Stimulated activated CD8-positive, alpha-beta memory T cell treated with anti-CD3 and anti-CD28 coated beads, Interleukin-15, amount 100 ng/mL, for 24 hours (primary cell): ENCODE measurements at places on chromosomes 1 and 21.

GRCh38 chr1:153866045-153866850 lies 56.5 kb downstream of the GATAD2B start:
- DNase-seq = no peak

GRCh38 chr1:21930629-21931170 lies 6.4 kb downstream of the HSPG2 start:
- DNase-seq = no peak

- no peak for DNase-seq
These were observed 145.3 kb upstream of the RRP15 start for GRCh38 chr1:218139761-218140160.

- no peak for DNase-seq
These were observed 14.0 kb downstream of the SLC37A1 start for GRCh38 chr21:42527489-42528158.

DNA sequence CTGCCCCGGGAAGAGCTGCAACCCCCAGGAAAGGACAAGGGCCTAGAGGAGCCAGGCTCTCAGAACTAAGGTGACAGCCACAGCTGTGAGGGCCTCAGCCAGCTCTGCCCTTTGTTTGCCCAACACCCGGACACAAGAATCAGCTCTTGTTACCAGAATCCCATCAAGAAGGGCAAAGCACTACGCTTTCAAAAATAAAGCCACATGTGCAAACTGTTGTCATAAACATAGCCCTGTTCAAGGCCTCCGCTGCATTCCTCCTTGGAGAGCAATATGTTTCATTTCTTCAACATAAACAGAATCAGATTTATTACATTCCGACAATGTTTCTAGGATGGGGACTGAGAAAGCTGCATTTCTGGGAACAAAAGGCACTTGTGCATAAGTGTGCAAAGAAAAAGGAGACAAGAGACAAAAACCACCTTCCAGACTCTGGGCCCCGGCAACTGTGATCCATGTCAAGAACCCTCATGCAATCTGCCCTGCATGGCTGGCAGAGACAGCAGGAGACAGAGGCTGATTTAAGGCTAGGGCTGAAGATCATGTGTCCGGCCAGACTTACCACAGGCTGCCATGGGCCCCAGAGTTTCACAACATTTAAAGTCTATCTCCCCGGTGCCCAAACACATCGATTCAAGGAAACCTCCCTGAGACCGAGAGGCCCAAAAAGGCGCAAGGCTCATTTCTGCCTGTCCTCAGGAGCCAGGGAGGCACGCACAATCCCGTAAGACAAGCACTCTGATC lies 71.0 kb downstream of the SSBP3 start:
- no peak for DNase-seq

- no peak for DNase-seq
These were observed 4.2 kb downstream of the FABP3 start for GRCh38 chr1:31368611-31369107.

- DNase-seq = no peak
These were observed 20.5 kb upstream of the RHBDL2 start for GRCh38 chr1:38962113-38962512.

DNA sequence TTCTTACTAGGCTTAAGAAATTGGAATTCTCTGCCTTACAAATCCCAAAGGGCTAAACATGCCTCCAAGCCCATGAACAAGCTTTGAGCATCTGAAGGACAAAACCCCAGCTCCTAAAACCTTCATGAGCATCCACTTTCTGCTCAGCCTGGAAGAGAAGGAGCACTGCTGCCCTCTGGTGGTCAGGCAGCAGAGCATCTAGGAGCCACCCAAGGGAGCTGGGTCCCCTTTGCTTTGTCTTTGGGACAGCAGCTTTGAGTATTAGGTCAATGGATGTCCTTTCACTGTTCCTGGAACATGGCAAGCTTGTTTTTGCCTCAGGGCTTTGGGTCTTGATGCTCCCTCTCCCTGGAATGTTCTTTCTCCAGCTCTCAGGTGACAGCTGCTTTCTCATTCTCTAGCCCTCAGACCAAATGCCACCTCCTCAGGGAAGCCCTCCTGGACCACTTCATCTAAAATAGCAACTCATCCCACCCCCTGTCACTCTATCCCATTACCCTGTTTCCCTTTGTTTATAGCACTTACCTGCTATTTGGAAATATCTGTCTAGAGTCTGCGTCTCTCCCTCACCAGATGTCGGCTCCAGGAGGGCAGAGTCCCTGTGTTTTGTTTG lies 25.7 kb downstream of the RAB7B start:
- peak; percentile 65 for DNase-seq

GRCh38 chr1:35763201-35763600 lies 6.6 kb downstream of the CLSPN start:
- DNase-seq = no peak

- no peak for DNase-seq
These were observed 5.2 kb downstream of the PLA2G2D start for GRCh38 chr1:20114021-20114648.

GRCh38 chr1:44314452-44314851 lies 40.6 kb downstream of the ERI3 start:
- DNase-seq = no peak

GRCh38 chr1:110677526-110677925 lies 2.8 kb upstream of the KCNA3 start:
- no peak for DNase-seq

DNA sequence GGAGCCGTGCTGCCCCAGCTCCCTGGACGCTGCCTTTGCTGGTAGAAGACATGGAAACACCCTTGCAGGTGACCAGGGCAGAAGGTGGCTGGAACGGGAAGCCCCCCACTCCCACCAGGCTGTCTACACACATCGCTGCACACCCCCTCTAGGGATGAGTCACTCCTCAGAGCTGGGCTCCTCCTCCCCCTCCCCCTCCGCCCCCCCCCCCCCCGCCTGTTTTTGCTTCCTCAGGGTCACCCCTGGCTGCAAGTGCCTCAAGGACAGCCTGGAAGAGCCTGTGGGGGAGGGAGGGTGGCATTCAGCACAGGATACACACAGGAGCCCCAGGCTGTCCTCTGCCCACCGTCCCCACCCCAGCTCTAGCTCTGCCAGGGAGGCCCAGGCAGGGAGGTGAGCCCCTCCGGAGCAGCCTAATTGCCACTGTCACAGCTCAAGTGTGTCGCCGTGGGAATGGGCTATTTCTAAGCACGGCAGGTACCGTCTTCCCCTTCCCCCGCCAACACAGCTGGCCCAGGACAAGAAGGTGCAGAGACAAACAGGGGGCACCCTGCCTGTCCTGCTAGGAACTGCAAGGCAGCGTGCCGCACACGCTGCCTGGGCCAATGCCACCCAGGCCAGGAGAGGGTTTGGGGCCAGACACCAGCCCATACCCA lies 2.5 kb downstream of the FNDC10 start:
- DNase-seq = no peak

- DNase-seq = no peak
These were observed 16.4 kb upstream of the CCDC17 start for GRCh38 chr1:45640293-45640692.

GRCh38 chr1:155016231-155016831 lies 13.7 kb downstream of the ZBTB7B start:
- DNase-seq = no peak

DNA sequence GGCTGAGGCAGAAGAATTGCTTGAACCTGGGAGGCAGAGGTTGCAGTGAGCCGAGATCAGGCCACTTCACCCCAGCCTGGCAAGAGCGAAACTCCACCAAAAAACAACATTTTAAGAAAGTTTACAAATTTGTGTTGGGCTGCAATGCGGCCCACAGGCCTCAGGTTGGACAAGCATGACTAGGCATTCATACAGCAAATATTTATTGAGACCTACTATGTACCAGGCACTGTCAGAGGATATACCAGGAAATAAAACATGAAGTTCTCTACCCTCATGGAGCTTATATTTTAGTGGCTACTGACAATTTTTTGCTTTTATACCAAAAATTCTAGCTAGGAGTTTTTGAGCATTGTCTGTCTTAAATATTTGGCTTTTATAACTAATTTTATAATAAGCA lies 23.7 kb downstream of the GNB1 start:
- DNase-seq = no peak

- DNase-seq = no peak
These were observed 310.9 kb downstream of the NTNG1 start for GRCh38 chr1:107451715-107452114.
